ENCODE measurements at places on chromosomes 16 and 17. TPM values are rescaled to one million over a fixed set of nuclear protein-coding genes. Genes with fewer than 3 reads are reported as not detected.

Gene GSG1L
- not detected for total RNA-seq

DNA sequence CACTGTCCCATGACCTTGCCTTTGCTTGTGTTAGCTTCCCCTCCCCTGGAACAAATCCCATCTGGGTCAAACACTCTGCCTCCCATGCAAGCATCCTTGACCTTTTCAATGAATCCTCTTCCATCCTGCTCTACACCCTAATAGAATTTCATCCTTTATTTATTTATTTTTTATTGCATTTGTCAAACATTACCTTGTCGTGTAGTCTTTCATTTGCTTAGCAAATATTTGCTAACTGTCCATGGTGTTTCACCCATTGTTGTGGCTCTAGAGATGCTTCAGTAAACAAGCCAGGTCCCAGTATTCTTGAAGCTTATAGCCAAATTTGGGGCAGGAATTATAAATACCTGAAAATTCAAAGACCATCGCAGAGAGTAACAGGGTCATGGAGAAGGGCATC, 51.0 kb upstream of the MRTFB start:
- H3K36me3 ChIP-seq: no peaks in the 10 kb centered on the region
- H3K27ac ChIP-seq: no peak overlapping the region
- no peaks in the 10 kb centered on the region for H3K27me3 ChIP-seq
- DNase-seq: peak; percentile 37
- no peak overlapping the region for H3K4me3 ChIP-seq

Gene CCL1
- not detected for total RNA-seq

DNA sequence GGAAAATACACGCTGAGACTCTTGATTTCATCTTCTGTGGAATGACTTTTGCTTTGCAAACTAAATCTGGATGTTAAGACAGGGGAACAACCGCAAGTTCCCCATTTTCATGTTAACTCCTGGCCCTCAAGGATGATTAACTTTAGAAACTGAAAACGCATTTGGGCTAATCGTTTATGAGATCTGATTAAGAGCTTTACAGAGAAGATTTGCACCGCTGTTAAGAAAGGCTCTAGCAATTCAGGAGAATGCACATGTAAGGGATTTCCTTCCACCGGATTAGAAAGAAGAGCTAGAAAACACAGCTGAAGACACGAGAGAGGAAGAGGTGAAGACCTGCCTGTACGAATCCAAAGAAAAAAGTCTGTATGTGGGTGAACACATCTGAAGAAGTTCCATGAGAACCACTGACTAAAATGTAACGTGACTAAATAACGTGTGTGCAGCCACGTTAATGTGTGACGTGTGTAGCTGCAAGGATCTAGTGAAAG, 106.4 kb downstream of the YPEL2 start:
- no peak for DNase-seq
- H3K4me1 ChIP-seq: peaks cover 15% of the 10 kb centered on the region
- H3K4me3 ChIP-seq: no peak overlapping the region
- H3K27ac ChIP-seq: no peak overlapping the region

- H3K36me3 ChIP-seq: no peaks in the 10 kb centered on the region
- no peak overlapping the region for H3K4me3 ChIP-seq
- no peaks in the 10 kb centered on the region for H3K27me3 ChIP-seq
- no peak for DNase-seq
- H3K27ac ChIP-seq: no peak overlapping the region
- H3K4me1 ChIP-seq: no peaks in the 10 kb centered on the region
These were observed 26.6 kb downstream of the TPSD1 start for GRCh38 chr16:1282324-1282973.

Gene ADAM11
- total RNA-seq: 2.9 TPM

GRCh38 chr17:7956228-7956965, 24.4 kb downstream of the CNTROB start:
- no peaks in the 10 kb centered on the region for H3K36me3 ChIP-seq
- no peaks in the 10 kb centered on the region for H3K27me3 ChIP-seq
- peaks cover 4% of the 10 kb centered on the region for H3K4me1 ChIP-seq

All from PC-3 (cell line).